ENCODE measurements at places on chromosomes 12 and 14.
A peak's percentile ranks its signal among the peaks of the same experiment; 100 is the strongest.

- DNase-seq: no peak
Observed at GRCh38 chr12:24561882-24562770, 386.8 kb downstream of the BCAT1 start.

- no peak for DNase-seq
Observed at GRCh38 chr12:12020762-12021161, 50.0 kb upstream of the BCL2L14 start.

- DNase-seq: no peak
Observed at GRCh38 chr12:27304856-27305255, 27.8 kb upstream of the BMAL2 start.

- no peak for DNase-seq
Observed at GRCh38 chr14:105155681-105156413, 12.7 kb downstream of the JAG2 start.

GRCh38 chr12:56004211-56004610, 7.1 kb downstream of the SUOX start:
- no peak for DNase-seq

GRCh38 chr14:103112400-103113243, 10.6 kb upstream of the TNFAIP2 start:
- no peak for DNase-seq

- no peak for DNase-seq
Observed at GRCh38 chr14:23437133-23438100, 2.0 kb upstream of the MYH7 start.

DNA sequence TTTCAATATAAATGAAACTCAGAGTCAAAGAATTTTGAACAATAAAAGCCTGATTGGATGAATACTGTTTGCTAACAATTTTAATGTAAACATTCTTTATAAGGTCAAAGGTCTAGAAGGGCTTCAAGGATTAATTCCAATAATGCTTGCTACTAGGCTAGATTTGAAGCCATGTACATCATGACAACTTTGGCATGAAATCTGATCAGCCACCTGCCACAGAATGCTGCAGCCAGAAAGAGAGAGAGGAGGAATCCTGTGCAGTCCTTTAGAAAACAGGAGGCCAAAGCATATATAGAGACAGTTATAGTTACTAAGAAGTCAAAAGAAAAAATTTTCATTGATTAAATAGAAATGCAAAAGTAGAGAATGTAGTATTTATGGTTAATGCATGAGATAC, 47.1 kb downstream of the ABCD2 start:
- no peak for DNase-seq

DNA sequence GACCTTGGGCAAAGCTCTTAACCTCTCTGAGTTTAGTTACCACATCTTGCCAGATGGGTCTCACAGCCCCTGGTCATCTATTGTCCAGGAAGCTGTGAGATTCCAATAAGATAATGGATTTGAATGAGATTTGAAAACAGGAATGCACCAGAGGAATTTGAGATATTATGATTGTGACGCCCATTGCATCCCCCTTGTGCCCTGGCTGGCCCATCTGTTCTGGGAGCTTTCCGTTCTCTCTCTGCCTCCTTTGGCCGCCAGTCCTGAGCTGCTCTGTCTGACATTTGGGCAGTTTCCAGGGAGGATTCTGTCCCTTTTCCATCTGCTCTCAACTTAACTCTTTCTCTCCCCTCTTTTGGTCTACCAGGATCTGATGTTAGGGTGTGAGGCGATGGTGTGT, 24.6 kb downstream of the SRRM4 start:
- DNase-seq: no peak

DNA sequence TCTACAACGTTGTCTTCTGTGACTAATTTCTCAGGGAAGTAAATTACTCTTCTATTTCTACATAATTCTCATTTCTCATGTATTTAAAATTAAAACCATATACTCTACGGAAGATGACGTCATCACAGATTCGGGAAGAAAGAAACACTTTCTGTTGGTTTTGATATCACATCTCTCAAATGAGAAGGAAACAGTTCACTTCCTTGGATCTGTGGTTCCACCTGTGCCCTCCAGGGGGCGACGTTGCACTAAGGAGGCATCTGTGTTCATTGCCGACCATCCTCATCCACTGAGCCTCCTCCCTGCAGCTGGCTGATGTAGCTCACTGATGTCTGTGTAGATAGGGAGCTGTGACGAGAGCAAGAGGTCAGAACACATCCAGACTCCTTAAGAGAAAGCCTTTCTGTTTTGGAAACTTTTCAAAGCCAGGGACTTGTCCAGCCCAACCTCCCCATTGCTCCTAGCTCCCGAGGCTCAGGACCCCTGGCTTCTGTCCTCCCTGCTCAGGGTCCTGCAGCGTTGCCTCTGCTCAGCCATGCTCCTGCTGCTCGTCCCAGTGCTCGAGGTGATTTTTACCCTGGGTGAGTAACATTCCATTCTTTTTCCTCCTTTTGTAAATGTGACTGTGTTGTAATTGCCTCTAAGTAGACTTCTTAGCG, 172.7 kb upstream of the OR4E1 start:
- peak; percentile 37 for DNase-seq

DNA sequence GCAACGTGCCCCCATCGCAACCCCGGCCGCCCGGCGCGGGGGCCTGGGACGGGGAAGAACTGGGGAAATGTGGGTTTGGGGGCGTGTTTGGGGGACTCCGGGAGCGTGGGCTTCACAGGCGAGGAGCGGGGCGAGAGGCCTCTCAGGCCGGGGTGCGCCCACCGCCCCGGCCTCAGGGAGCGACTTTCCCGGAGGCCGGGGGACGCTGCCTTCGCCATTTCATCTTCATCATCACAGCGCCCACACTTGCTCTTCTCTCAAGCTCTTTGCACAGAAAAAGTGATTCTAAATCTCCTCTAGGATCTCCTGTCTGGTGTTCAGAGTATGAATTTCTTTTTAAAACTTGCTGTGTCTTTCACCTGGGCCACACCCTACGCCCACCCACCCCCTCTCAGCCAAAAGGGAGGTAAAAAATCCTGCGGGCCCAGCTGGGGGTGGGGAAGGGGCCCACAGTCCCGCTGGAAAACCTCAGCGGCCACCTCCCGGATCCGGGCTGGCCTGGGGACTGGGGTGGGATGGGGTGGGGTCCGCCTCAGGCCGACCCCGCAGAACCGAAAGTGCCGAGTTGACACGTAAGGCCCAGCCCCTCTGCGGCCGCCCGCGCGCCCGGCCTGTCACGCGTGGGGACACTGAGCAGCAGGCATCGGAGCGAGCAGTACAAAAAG, 7.4 kb downstream of the CDKN1B start:
- DNase-seq: peak; percentile 15

DNA sequence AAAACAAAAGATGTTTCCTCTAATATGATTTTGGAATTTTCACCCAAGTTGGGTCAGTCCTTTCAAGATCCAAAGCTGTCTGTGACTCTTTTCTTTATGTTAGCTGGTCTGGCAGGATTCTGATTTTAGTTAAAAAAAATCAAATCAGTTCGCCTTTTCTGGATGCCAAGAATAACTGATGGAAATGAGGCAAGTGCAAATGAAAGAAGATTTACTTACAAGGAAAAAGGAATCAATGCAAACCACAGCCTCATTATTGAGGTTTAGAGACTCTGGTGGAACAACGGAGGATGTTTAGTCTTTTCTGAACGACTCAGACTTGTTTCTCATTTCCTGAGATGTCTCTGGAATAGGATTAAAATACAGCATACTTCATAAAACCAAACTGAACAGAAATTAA, 117.0 kb upstream of the DYRK2 start:
- DNase-seq: no peak

- no peak for DNase-seq
Observed at GRCh38 chr12:23211384-23212320, 586.7 kb downstream of the ETNK1 start.
